ENCODE measurements at places on chromosomes 16 and 17.

- no peak for DNase-seq
Measured at GRCh38 chr17:31327534-31328159, 6.2 kb upstream of the EVI2A start.

DNA sequence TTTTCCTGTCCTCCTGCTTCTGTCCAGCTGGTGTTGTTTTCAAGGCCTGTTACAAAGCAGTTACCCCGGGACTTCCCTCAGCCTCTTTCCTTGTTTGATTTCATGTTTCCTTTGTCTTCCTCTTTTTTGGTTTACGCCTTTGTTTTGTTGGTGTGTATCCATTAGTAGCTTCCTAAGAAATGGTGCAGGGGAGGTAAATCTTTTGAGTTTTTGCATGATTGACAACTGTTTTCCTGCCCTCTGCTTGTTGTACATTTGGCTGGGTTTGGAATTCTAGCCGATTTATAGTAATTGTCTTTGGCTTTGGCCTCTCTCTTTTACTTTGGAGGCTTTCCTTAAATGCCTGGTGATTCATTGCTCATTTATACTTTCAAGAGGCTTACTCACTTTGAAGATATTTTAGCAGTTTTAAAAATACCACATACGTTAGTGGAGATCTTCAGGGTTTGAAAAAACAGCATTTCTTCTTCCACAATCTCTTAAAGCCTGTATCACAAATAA is 32.8 kb downstream of the DNAH2 start:
- no peak for DNase-seq

GRCh38 chr17:39736319-39737165 is 1.2 kb upstream of the GRB7 start:
- DNase-seq: no peak

GRCh38 chr16:52906281-52906680 is 146.4 kb downstream of the CHD9NB start:
- DNase-seq: no peak

DNA sequence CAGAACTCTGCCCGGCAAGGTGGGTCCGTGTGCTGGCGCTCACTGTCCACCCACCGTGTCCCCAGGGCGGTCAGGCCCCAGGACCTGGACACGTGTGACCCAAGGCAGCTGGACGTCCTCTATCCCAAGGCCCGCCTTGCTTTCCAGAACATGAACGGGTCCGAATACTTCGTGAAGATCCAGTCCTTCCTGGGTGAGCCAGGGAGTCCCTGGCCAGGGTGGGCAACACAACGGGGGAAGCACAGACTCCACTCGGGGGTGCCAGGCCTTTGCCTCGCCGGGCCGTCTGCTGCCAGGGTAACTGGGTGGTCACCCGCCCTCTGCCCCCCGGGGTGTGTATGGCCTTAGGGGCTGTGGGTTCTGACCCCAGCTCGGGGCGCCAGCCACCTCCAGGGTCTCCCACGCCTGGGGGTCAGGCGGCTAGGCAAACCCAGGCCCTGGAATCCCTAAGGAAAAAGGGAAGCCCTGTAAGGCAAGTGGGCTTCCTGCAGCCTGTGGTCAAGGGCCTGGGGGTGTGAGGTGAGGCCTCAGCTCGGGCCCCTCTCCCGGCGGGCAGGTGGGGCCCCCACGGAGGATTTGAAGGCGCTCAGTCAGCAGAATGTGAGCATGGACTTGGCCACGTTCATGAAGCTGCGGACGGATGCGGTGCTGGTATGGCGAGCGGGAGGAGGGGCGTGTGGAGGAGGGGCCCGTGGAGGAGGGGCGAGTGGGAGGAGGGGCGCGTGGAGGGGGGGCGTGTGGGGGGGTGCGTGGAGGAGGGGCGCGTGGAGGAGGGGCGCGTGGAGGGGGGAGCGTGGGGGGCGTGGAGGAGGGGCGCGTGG is 6.5 kb downstream of the MSLN start:
- no peak for DNase-seq

GRCh38 chr17:10156948-10157607 is 41.3 kb downstream of the GAS7 start:
- DNase-seq: no peak

GRCh38 chr16:46748775-46749705 is 896 bp upstream of the MYLK3 start:
- no peak for DNase-seq

DNA sequence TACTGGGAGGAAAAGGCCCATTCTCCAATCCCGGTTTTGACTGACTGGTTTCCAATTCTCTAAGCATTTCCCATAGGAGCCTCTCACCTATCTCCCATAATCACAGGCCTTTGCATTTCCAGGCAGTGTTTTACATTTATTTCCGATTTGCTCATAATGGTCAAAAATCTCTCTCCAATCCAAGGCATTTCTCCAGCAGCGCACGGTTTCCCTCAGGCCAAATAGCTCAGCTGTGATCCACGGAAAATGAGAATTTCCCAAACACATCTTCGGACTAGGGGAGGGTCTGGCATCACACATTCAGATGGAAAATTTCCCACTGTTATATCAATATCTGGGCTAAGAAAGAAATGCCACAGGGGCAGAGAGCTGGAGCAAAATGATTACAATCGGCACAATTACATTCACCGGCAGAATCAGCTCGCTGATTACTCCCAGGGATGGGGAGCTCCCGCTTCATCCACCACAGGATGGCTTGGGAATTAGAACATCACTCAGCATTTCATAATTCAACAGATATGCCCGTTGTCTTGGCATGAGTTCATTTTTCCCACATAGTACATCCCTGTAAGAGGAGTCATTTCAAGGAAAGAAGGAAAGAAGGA is 6.7 kb downstream of the PIPOX start:
- no peak for DNase-seq

- DNase-seq: no peak
Measured at GRCh38 chr16:1777375-1778199, 4.7 kb upstream of the MRPS34 start.

DNA sequence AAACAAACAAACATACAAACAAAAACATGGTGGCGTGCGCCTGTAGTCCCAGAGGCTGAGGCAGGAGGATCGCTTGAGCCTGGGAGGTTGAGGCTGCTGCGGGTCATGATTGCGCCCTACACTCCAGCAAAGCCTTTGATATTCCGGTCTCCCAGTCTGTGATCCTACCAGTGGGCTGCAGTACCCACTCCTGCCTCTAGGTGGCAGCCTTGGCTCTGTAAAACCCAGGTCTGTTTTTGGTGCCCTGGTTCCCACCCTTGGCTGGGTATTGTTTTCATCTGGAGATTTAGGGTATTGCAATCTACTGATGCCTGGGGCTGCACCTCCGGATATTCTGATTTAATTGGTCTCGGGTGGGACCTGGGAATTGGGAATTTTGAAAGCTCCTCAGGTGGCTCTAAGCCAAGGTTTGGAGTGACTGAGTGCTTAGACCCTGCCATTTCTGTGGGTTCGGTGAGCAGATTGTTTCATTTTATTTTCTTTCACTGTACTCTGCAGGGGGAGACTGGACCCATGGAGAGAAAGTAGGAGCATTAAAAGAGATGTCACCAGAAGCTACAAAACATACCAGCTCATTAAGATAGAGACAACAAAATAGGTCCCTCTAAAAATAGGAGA is 40.5 kb downstream of the MYH3 start:
- DNase-seq: peak; percentile 42

- peak; percentile 40 for DNase-seq
Measured at GRCh38 chr17:752620-753219, 656 bp upstream of the GEMIN4 start.

GRCh38 chr16:4402439-4403132 is 13.8 kb downstream of the CORO7 start:
- DNase-seq: peak; percentile 34

DNA sequence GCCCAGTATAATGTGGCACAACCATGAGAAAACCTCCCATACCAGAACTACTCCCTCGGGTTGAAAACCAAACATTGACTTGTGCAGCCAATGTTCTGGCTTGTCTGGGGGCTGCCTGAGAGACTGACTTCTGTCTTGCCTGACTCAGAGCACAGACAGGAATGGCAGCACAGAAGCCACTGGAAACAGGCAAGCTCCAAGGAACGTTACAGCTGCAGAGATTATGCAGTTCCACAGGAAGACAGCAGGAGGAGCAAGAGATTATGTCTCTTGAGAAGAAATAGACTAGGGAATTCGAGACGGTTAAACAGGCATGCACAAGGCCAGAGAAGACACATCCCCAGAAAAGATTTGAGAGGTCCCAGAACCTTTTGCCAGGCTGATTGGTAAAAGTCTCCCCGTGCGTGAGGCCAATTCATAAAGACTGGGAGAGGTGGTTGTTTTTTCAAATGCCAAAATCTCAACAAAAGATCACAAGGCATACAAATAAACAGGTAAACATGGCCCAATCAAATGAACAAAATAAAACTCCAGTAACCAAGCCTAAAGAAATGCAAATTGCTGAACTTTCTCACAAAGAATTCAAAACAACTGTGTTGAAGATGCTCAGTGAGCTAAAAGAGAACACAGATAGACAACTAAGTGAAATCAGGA is 90.6 kb upstream of the CDH5 start:
- DNase-seq: peak; percentile 72
